Left lobe of liver (tissue), 2 donors: ENCODE measurements at places on chromosomes 6 and 20. TPM values are rescaled to one million over a fixed set of nuclear protein-coding genes. Genes with fewer than 3 reads are reported as not detected.

Gene TRMT11
- 11.6 TPM for total RNA-seq

- DNase-seq: peak; percentile 64
Measured at GRCh38 chr20:6122873-6123648, at the start of gene FERMT1. FERMT1 (minus strand) TSS chr20:6123030; CDS start chr20:6119554, 3,476 bp downstream.

DNA sequence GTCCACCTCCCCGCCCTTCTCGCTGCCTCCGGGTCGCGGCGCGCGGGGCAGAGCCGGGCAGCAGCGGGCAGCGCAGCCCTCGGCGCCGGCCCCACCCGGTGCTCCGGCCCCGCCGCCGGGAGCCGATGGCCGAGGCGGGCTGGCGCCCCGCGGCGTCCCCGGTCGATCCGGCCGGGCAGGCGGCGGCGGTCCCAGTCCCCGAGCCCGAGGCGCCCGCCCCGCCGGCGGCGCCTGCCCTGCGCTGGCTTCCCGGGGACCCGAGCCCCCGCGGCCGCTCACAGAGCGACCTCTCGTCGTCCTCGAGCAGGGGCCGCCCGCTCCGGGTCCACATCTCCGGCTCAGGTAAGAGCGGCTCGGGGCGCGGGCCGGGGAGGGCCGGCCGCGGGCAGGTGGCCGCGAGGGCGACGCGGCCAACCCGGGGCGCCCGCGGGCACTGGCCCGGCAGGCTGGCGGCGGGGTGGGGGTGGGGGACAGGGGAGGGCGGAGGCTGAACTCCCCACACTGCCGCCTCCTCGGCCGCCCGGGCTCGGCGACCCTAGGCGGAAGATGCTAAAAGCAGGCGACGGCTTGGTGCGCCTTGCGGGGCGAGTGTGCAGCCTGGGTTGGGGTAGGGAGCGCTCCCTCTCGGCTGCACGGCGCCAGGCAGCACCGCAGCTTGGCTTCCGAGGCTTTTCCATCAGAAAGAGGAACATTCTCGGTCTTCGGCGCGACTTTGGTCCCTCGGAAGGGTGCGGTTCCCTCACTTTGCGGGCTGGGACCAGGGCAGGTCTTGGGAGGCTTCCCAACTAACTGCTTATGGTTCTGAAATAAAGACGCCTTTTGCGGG, 25.6 kb upstream of the FUCA2 start:
- peak; percentile 64 for DNase-seq

Gene ETV7
- 0.13 TPM for total RNA-seq

- DNase-seq: no peak
Measured at GRCh38 chr6:100846276-100846675, 34.9 kb downstream of the ASCC3 start.

GRCh38 chr6:116974526-116975316, 97.7 kb downstream of the RFX6 start:
- no peak for DNase-seq

- DNase-seq: no peak
Measured at GRCh38 chr20:43586641-43587040, 4.1 kb upstream of the IFT52 start.

Gene PAK5
- 0.08 TPM for total RNA-seq

Gene DYNLT1
- 29.9 TPM for total RNA-seq

Gene IP6K3
- total RNA-seq: 4.1 TPM

Gene SRF
- 6.7 TPM for total RNA-seq

Gene SAMD3
- total RNA-seq: 0.30 TPM

Gene MROH8
- total RNA-seq: 4.7 TPM

Gene DDO
- total RNA-seq: 5.2 TPM

GRCh38 chr6:42038811-42039408, 11.4 kb upstream of the TAF8 start:
- no peak for DNase-seq

- no peak for DNase-seq
Measured at GRCh38 chr20:57159193-57159851, 107.1 kb downstream of the BMP7 start.

Gene ZKSCAN3
- 2.4 TPM for total RNA-seq

- peak; percentile 80 for DNase-seq
Measured at GRCh38 chr6:36075656-36076055, 48.0 kb downstream of the MAPK14 start.

Gene COL19A1
- total RNA-seq: 0.10 TPM

Gene TRIM40
- not detected for total RNA-seq
